NCI-H774 (cell line): ENCODE measurements at places on chromosomes 1 and 21.

GRCh38 chr1:76613886-76614285, 253.4 kb upstream of the ST6GALNAC5 start:
- no peak for DNase-seq

GRCh38 chr21:22871692-22872091, 1873.5 kb downstream of the NCAM2 start:
- DNase-seq, result no peak

GRCh38 chr1:170369000-170369399, 163.0 kb upstream of the GORAB start:
- DNase-seq, result no peak

- DNase-seq, result no peak
Measured at GRCh38 chr1:53625766-53626520, 113.0 kb downstream of the GLIS1 start.

DNA sequence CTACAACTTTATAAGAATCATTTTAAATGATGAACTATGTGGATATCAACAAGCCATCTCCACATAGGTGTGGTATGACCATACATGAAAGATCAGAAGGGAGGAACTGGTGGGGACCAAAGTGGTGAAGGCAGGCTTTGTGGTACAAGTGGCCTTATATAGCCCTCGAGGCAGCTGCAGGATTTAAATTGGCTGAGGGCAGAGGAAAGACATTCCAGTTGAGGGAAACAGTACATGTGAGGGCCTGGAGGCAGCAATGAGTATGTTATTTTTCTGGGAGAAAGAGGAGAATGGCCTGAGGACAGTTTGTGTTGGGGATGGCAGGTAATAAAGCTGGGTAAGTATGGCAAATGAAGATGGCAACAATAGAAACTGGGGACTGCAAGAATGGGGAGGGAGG, 17.1 kb downstream of the OSCP1 start:
- no peak for DNase-seq

GRCh38 chr1:202126426-202126825, 3.7 kb downstream of the GPR37L1 start:
- no peak for DNase-seq

DNA sequence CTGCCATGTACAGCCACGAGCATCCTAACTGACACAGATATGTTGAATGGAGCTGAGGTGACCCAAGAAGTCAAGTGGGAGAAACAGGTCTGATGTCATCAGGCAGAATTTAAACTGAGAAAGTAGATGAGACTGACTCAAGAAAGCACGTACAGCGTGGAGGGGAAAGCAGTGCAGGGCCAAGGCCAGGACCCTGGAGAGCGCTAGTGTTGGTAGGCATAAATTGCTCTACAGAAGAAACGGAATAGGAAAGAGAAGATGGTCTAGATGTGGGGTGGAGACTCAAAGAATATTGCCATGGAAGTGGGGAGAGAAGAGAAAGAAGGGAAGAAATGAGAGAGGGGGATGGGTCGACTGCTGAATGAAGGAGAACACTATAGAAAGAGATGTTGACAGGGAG, 45.3 kb upstream of the GJB5 start:
- no peak for DNase-seq

- DNase-seq, result no peak
Measured at GRCh38 chr1:223248770-223249140, 105.7 kb upstream of the TLR5 start.
